AG09319 (cell line): ENCODE measurements at places on chromosomes 2 and 18.

GRCh38 chr18:38961880-38962279 is 1396.3 kb upstream of the CELF4 start:
- no peak for DNase-seq

DNA sequence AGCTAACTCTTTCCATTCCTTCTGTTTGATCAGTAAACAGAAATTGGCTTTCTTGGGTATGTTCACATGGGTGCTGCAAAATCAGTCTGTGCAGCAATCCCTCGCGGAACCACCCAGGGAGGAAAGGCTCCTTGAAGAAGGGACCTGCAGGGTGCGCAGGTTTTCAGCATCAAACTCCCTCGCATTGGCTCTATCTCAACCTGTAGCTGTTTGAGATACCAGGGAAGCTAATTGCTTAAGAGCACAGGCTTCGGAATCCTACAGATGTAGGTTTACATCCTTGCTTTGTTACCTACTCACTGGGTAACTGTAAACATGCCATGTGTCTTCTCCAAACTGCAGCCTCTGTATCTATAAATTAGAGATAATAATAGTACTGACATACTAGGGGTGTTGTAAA is 43.2 kb downstream of the LAMA3 start:
- DNase-seq: no peak

DNA sequence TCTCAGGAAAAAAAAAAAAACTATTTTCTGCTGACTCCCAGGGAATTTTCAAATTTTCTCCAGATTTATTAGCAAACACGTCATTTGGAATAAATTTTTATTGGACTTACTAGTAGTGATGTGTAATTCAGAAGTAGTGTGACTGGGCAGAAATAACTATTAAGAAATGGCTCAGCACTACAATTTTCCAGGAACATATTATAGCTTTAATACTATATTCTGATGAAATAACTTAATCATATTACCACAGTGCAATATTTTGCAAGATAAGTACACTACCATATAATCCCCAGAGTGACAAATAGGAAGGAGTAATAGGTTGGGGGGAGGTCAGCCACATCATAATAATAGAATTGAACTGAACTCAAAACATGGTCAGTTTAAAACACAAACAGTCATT is 19.7 kb upstream of the TNFAIP6 start:
- peak; percentile 38 for DNase-seq

DNA sequence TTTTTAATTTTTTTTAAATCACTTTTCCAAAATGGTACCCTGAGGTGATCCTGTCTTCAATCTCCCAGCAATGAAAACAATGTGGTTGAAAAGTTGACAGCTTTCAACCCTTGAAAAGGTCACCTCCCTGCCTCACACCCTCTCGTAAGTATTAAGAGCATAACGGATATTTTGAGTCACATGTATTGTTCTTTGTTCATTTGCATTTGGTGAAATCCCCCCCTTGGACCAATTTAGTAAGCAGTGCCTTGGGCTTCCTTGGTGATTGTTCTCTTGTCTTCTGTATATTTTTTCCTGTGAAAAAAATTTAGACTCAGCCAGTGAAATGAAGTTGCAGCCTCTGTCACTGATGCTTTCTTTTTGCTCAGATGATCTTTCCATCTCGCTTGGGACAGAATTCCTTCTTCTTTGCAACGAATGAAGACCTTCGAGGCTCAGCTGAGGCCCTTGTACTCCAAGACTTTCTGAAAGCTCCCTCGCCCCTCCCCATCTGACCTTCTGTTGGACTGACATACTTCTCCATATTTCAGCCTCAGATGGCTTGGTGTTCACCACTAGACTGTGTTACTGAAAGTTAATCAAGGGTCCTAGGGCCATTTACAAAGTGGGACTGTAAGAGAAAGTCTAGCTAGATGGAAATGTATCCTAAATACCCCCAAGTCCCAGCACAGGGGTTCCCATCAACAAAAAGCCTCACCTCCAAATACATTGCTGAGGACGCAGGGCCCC is 158.4 kb downstream of the BCL2 start:
- no peak for DNase-seq

DNA sequence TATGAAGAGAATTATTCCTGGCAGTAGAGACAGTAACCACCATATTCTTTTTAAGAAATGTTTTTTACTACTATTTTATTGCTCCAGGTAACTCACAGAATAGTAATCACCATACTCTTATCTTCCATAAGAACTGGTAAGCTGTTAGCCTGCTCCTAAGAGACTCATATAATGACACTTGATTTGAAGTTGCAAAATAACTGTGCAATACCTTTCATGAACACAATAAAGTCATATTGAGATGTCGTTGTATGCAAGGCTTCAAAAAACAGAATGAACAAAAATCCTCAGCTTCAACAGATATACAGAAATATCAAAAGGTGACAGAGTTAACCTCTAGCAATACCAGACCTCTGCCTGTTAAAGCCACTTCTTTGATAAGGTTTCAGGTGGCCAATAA is 360.1 kb downstream of the NBAS start:
- DNase-seq: no peak

- peak; percentile 19 for DNase-seq
These were observed 429.4 kb downstream of the ARHGAP15 start for GRCh38 chr2:143558665-143559064.

DNA sequence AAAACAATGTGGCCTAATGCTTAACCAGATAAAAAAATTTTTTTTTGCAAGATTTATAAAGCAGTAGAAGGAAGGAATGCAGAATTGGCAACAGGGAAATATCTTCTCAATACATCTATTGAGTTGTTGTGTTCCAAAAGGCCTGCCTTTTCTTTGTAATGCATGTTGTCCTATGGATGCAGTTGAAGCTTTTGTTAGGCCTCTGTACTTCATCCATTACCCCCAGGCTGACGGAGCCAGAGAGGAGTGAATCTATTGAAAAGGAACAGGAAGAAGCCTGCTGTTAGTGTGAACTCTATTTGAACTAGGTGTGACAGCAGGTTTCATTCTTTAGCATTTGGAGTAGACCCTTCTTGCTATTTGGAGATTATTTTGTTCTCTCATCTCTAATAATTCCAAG is 56.5 kb downstream of the MTX2 start:
- no peak for DNase-seq

DNA sequence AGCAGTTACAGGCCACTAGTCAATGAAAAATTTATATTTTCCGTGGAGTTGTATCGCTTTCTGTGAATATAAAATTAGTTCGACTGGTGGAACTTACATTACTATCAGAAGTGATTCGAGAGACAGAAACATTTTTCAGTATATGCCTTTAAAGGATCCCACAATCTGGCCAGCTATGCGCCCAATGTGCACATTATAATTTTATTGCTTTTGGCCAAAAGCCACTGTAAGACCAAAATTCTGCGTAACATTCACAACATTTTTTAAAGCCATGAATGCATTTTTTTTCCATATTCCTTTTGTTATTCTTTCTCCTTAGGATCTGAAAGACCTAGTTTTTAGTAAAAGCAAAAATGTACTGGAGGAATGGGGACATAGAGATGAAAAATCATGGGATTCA is 131.0 kb upstream of the CHAC2 start:
- DNase-seq: no peak

DNA sequence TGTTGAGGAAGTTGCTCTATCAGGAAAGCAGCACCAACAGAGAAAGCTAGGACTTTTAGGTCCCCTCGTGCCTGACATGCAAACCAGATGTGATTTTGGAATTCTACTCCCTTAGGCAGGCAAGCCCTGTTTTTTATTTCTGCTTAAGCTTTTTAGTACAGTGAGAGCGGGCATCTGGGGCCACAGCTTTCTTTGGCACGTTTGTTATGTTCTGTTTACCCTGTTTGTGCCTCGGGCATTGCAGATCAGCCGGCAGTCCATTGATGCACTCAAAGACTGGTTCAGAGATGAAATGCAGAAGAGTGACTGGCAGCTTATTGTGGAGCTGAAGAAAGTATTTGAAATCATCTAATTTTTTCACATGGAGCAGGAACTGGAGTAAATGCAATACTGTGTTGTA is 61.9 kb downstream of the EIF5B start:
- DNase-seq: peak; percentile 34

DNA sequence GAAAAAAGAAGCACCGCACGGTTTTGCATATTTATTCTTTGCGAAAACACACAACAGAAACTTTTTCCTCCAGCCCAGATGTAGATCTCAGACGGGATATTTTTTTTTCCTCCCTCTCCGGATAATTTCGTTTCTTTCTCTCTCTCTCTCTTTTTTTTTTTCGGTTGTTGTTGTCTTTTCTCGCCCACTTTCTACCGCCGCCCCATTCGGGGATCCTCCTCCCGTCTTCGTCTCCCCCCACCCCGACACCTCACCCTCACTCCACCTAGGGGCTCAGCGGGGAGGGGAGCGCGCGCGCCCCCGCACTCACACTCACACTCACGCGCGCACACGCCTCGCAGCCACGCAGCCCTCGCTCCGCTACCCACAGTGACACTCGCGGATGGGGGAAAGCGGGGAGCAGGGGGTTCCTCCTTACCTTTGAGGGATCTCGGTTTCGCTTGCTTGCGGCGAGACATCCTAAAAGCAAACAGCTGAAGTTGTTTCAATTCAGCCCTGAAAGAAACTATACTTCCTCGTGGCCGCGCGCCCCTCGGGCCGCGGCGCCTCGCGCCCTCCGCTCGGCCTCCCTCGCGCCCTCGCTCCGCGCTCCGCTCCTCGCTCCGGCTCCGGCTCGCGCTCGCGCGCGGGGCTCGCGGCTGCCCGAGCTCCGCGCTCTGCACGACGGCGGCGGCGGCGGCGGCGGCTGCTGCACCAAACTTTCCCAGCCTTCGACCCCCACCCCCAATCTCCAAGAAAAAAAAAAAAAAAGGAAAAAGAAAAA is 1.3 kb downstream of the ZNF521 start:
- DNase-seq: no peak

- DNase-seq: no peak
These were observed 15.5 kb downstream of the HEATR5B start for GRCh38 chr2:37068686-37069085.

- DNase-seq: no peak
These were observed 298.2 kb downstream of the SP3 start for GRCh38 chr2:173667014-173667413.

GRCh38 chr2:161956738-161957137 is 117.3 kb downstream of the DPP4 start:
- DNase-seq: no peak

DNA sequence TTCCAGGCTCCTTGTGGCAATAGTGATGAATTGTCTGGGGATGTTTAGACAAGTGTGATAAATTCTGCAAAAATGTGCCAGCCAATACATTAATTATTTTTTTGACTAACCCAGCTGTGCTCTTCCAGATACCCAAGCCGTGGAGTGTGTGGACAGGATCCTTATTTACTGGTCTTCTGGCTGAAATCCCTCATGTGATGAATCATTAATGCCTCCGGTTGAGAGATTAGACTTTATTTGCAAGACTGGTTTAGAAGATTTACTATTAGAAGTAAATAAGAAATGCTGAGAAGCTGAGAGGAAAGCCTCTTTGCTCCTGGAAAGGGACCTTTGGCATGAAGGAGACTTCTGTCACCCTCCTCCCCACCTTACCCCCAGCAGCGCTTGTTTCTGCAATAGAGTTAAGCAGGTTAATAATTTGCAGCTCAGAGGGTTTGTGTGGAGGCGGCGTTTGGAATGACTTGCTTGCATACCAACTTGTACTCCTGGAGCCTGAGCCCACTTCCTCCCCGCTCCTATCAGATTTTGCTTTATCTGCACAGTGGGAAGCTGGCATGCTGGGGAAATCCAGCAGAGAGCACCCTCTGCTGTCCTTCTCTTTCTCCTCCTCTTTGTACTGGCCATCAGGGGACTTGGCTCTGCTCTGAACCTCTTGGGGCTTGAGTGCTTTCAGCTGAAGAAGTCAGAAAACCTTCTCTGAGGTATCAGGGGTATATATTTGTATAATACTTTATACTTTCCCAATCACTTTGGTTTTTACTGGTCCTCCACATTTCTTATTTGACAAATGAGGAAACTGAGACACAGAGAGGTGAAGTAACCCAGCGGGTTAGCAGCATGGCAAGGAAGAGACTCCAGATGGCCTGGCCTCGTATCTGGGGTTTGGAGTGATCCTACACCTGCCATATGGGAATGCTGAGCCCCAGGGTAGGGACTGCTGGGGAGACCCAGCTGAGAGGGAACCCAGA is 16.3 kb downstream of the SLC3A1 start:
- DNase-seq: peak; percentile 27

DNA sequence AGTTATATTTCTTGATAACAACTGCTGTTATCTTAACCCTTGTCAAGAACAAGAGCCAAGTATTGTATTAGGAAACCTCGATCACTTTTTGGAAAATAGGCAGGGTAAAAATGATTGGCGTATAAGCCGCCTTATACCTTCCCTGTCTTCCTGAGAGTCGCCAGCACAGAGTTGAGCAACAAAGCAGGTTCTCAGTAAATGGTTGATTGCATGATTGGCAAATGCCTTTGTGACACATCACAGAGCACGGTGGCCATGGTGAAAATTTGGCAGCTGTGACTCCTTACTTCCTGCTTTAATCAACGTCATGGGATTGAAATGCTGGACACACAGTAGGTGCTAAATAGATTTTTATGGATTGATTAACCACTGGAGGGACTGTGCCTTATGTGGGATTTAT is 3.9 kb upstream of the KLHL29 start:
- no peak for DNase-seq

DNA sequence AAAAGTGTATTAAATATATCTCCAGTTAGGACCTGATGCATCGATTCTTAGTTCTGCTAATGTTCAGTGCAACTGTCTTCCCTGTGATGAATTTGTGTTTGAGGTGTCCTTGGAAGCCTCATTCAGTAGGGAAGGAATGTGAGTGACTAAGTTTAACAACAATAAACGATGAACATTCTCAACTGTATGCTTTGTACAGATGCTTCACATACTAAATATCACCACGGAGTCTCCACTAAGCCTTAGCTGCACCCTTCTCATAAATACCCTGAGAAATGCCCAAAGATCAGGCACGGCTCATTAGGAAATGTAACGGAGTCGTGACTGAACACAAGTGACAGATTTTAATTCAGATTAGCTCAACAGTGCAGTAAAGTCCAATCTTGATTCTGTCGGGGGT is 24.4 kb upstream of the AGFG1 start:
- no peak for DNase-seq

DNA sequence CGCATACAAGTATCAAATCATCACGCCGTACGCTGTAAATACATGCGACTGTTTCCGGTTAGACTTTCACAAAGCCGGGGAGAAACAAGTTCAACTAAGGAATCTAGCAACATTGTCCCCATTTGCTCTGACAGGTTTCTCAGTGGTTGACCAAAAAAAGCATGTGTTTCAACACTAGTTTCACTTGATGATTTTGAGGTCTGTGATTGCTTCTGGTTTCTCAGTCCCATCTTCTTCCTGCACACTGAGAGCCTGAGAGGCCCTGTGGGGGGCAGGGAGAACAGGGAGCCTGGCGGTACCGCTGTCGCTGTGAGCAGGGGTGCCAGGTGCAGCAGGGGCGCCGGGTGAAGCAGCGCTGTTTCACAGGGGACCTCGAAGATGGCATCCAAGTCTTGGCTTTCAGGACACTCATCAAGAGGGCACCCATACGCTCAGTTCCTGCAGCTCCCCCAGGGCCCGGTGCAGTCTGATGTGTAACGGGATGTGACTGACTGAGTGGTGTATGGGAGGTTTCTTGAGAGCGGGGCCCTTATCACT is 270.9 kb downstream of the TWIST2 start:
- DNase-seq: no peak
